Muscle of leg (tissue), 16 donors: ENCODE measurements at places on chromosomes 13 and 19. TPM values are rescaled to one million over a fixed set of nuclear protein-coding genes. Genes with fewer than 3 reads are reported as not detected.

DNA sequence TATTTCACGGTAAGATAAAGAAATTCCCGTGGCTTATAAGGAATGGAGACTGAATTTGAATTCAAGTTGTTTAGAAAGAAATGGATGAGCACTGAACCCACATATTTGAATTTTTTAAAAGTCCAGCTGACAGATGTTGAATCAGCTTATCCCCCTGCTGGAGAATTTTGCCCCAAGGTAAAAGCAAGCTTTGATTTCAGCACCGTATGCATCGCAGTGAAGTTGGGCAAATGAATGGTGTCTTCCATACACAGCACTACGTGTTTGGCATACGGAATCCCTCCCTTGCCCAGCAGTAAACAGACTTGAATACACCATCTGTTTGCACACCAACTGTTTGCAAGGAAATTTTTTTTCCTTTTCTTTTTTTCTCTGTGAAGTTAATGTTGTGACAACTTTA is 77.5 kb upstream of the PEG3 start:
- peak; percentile 65 for DNase-seq

DNA sequence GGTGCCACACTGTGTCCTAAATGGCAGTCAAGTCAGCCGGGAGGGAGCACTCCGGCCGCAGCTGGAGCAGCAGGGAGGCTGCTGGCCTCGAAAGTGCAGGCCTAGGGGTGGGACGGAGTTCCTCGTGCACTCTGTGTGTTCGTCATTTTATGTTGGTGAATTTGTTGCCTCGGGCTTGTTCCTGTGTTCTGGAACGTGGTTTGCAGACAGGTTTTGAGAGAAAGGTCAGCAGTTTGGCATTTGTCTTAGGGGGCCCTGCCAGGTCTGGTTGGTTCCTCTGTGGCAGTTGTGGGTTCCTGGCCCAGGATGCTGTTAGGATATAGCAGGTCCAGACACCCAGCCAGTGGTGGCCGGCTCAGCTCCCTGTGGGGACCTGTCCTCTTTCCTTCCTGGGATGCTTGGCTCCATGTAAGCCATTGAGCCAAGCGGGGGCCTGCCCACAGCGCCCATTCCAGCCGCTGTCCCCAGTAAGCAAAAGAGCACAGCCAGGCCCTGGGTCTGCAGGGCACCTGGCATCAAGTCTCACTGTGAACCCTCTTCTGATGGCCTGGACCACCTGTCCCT is 30.0 kb downstream of the MPHOSPH8 start:
- DNase-seq, result no peak

DNA sequence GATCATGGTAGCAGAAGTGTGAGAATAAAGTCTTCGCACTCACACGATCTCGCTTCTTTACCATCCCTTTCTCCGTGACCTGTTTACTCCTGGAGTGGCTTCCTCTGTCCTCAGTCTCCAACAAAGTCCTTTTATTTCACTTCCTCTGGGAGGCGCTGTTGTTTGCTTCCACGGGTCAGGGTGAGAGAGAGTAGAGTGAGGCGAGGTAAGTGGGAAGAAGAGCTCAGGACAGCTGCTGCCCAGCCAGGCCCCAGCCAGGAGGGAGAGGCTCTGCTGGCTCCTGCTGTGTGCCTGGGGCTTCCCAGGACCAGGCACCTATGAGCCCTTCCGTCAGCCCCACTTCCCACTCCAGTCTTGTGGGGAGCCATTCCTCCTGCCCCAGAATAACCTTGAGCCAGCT is 242.1 kb downstream of the FGF9 start:
- DNase-seq, result no peak

DNA sequence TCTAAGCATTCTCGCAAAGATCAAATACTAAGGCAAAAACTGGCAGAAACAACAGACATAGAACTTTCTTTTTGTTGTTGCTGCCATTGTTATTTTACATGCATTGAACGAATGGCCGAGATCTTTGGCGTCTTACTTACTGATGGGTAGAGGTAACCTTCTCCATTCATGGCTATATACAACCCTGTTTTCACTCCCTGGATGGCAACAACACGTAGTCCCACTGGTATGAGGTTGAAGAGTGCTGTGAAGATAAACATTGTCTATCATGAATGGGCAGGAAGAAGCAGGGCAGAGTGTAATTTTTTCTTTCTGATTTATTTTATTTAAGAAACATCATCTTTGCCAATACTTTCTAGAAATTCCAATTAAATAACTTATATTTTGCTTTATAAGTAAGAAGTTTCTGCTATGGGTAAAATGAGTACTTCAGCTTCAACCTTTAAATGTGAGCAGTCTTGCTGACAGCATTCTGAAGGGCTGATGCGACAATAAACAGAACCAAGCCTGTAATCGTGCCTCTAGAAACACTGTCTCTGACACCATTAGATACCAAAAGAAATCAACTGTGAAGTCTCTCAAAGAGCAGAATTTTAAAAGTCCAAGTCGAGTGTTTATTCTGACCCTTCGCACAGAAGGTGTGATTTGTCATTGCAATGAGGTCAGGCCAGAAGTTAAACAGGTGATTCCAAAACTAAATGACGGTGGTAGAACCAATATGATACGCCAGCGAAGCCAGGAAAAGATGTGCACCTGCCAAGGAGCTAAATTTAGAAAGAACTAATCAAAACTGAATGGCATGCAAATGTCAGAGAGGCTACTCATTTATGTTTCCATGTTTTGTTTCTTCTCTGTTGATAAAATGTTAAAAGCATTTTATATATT is 416.4 kb downstream of the ITGBL1 start:
- DNase-seq, result no peak

- DNase-seq, result no peak
Observed at GRCh38 chr13:26914624-26915023, 154.0 kb upstream of the GPR12 start.

DNA sequence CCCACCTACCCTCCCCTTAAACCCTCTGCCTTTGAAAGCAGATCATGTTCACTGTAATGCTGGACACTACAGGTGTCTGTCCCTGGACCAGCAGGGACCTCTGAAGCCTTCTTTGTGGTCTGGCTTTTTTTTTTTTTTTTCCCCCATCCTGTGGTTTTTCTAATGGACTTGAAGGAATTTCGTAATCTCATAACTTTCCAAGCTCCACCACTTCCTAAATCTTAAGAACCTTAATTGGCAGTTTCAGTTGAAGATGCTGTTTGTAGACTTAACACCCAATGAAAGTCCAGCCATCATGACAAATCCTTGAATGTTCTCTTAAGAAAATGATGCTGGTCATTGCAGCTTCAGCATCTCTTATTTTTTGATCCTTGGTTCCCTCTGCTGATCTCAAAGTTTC is 45.0 kb upstream of the LRCH1 start:
- no peak for DNase-seq

GRCh38 chr19:38852231-38853044 is 2.7 kb upstream of the HNRNPL start:
- DNase-seq, result peak; percentile 85

ZNF534 gene
- 0.69 TPM for polyA plus RNA-seq

GRCh38 chr13:112764864-112765561 is 75.2 kb downstream of the ATP11A start:
- no peak for DNase-seq

CYP4F2 gene
- 0.79 TPM for polyA plus RNA-seq

GRCh38 chr19:37079238-37079637 is 1.0 kb downstream of the ZNF420 start:
- peak; percentile 0 for DNase-seq

DNA sequence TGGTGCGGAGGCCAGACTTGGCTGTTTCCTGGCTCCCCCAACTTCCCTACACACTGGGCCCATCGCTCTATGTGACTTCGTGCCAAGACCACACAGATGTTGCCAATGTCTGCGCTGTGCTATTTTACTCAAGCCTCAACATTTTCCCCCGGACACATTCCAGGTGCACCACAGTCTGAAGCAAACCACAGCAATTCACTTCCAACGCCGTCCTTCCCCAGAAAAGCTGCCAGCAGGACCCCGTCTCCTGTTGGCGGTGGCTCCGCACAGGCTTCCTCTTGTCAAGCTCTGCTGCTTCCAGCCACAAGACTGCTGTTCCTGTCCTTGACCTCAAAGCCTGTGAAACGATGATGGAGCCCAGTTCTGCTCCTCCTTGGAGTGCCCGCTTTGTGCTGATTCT is 100.7 kb downstream of the CRYL1 start:
- peak; percentile 72 for DNase-seq

DNA sequence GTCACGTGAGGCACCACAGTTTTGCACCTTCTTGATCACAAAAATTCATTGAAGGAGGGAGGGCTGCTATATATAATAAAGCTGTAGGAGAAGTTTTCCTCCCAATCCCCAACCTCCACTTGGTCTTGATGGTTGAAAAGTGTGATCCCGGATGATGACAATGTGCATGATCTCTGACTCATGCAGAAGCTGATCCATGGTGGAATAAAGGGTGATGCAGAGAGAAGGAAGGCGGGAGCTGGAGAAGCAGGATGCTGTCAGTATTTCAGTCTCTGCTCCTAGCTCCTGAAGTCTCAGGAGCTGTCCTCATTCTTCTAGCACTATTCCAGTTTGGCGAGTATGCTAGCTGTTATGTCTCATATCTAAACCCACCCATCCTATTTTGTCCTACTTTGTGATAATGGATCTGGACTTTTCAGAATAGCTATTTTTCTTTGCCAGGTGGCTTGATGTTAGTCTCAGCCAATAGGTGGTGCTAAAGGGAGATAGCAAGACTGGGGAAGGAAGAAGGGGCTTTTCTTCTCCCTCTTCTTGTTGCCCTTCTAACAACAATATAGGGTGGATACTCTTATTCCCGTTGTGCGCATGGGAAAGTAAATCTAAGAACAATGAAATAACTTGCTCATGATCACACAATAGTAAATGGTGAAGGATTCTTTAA is 65.6 kb upstream of the HTR2A start:
- no peak for DNase-seq

DNA sequence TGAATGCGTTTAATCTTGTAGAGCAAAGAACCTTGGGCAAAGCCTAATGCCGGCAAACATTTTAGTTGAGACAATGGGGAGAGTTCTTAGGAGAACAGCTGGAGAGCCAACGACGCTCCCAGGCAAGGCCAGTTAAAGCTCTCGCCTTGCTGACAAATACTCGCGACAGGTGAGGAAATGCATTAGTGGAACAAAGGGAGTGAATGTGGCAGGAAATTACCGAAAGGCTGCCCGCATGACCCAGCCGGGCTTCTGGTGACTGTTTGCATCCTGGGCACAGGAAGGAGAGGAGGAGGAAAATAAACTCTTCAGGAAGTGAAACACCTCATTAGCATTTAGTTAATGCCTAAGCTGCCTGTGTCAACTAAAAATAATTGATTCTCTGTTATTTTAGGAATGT is 74.6 kb downstream of the SHISA2 start:
- no peak for DNase-seq

ZNF99 gene
- polyA plus RNA-seq, result 0.28 TPM

SIGLEC12 gene
- not detected for polyA plus RNA-seq

IGFL3 gene
- polyA plus RNA-seq, result not detected

VRK3 gene
- polyA plus RNA-seq, result 23.8 TPM

HNRNPM gene
- polyA plus RNA-seq, result 222 TPM

DNA sequence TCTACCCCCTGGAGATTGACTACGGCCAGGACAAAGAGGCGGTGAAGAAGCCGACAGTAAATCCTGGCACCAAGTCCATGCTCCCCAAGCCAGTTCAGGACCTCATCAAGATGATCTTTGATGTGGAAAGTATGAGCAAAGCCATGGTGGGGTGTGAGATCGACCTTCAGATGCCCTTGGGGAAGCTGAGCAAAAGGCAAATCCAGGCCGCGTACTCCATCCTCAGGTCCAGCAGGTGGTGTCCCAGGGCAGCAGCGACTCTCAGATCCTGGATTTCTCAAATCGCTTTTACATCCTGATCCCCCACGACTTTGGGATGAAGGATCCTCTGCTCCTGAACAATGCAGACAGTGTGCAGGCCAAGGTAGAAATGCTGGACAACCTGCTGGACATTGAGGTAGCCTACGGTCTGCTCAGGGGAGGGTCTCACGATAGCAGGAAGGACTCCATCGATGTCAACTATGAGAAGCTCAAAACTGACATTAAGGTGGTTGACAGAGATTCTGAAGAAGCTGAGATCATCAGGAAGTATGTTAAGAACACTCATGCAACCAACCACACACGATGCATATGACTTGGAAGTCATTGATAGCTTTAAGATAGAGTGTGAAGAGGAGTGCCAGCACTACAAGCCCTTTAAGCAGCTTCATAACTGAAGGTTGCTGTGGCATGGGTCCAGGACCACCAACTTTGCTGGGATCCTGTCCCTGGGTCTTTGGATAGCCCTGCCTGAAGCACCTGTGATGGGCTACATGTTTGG is 24.0 kb upstream of the ANKRD10 start:
- DNase-seq, result no peak

DNA sequence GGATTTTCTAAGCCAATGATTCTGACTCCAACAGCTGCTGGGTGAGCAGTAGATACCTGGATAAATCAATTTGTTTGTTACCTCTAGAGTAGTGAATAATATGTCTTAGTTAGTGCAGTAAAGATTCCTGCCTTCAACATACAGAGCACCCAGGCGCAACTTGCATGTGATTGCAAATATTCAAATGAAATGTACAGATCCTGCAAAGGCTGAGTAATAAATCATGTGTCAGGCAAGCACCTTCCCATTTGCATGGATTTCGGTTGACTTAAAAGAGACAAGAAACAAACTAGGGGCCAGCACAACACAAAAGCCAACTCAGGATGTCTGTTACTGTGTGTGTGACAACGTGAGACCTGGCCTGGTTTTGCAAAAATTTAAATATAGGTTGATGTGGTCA is 79.7 kb downstream of the TNFSF11 start:
- DNase-seq, result no peak

SHISA7 gene
- polyA plus RNA-seq, result 0.20 TPM

DNA sequence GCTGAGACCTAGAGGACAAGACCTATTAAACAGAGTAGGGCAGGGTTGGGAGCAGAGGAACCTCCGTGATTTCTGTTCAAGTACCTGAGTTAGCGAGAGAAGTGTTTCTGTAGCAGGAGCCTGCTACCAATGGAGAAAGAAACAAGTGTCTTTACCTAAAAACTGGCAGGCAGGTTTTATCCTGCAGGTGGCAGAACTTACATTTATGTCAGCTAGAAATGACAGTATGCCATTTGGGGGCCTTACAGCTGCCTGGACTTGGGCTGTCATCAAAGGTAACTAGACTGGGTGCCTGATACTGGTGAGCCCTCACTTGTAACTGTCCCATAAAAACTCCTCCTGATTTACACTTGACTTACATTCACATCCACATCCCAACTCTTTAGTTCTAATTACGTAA is 185.3 kb upstream of the MIR17HG start:
- no peak for DNase-seq

DNA sequence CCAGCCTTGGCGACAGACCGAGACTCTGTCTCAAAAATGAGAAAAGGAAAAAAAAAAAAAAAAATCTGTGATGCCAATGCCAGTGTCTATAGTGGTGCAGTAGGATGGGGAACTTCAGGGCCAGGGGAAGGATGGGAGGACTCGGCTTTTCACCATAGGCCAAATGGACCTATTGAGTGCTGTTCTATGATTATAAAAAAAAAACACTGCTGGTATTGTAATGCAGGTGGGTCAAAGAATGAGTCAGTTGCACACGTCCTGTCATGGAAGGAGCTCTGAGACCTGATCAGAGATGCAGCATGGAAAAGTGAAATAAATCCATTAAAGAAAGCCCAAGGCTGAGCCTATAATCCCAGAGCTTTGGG is 7.0 kb downstream of the DNAJB1 start:
- DNase-seq, result no peak

- no peak for DNase-seq
Observed at GRCh38 chr13:27372896-27373295, 51.5 kb upstream of the GTF3A start.
